ENCODE measurements at places on chromosomes 16 and 17. TPM values are rescaled to one million over a fixed set of nuclear protein-coding genes. Genes with fewer than 3 reads are reported as not detected.
A peak's percentile ranks its signal among the peaks of the same experiment; 100 is the strongest.

PLEKHH3 gene
- 6.1 TPM for total RNA-seq

GRCh38 chr16:61005952-61006351 is 1030.3 kb downstream of the CDH8 start:
- ATAC-seq: no peak

CACNG5 gene
- total RNA-seq: 3.8 TPM

GRCh38 chr17:50550661-50551432 is 3.9 kb downstream of the SPATA20 start:
- peak; percentile 83 for ATAC-seq

GLIS2 gene
- total RNA-seq: 10.2 TPM

SLC13A2 gene
- total RNA-seq: 0.09 TPM

GRCh38 chr17:41681776-41682175 is 6.9 kb upstream of the EIF1 start:
- ATAC-seq: no peak

PRDM7 gene
- total RNA-seq: 0.21 TPM

KRT9 gene
- 0.62 TPM for total RNA-seq

GRCh38 chr16:88533381-88533917 is 36.8 kb upstream of the ZC3H18 start:
- peak; percentile 58 for ATAC-seq

DNA sequence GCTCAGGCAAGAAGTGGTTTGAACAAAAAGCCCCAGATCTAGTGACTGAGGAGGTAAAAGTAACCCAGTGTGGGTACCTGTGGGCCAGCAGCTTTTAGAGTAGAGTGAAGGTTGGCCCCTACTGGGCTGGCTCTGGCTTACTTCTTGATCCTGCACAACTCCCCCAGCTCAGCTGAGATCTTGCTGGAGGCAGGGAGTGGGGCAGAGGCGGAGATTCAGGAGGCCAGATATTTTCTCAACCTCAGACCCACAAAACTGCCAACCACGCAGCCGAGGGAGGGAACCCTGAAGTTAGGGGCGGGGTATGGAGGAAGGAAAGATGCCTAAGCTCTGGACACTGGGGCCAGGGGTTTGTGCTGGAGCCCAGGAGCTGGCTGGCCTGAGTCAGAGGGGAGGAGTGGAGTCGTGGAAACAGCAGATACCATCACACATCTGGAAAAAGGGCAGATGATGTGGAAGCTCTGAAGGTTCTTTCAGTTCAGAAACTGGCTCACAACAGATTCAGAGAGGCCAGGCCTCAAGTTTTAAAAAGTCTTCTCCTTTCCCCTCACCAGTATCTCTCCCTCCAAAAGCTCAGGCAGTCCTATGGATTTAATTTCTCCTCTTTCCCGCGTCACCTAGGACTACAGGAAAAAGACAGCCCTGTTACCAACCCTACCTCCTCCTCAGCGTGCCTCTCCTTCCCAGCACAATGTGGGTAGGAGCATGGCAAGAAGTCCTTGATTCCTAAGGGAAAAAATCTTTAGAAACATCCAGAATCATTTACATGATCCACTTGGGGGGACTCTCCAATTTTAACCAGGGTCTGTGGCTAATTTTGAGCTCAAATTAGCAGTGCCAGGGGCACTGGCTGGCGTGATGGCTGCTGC is 48.1 kb downstream of the MYO18A start:
- ATAC-seq: no peak
